ENCODE measurements at places on chromosomes 5 and 9.

DNA sequence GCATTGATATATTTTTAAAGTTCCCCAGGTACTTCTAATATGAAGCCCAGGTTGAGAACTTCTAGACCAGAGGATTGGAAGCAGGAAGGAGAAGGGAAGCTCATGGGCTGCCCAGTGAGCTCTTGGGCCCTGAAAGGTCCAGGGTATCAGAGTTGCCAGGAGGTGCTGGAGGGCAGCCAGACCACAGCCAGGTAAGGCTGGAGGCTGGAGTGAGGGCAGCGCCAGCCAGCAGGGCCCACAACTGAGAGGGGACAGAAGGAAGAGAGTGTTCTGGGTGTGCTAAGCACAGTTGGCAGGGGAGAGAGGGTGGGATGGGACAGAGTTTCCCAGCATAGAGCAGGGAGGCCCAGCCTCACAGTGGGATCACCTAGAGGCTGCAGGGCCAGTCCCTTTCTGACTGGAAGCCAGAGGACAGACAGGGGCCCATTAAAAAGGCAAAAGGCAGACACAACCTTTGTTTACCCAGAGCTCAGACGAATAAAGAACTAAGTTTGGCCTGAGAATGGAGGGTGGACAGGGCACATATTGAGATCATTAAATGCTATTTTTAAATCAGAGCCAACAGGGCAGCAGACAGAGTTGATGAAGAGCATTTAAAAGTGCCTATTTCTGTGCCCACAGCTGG, 94.9 kb downstream of the PDE8B start:
- DNase-seq = no peak

GRCh38 chr9:132003319-132003704, 76.4 kb downstream of the MED27 start:
- DNase-seq = no peak

DNA sequence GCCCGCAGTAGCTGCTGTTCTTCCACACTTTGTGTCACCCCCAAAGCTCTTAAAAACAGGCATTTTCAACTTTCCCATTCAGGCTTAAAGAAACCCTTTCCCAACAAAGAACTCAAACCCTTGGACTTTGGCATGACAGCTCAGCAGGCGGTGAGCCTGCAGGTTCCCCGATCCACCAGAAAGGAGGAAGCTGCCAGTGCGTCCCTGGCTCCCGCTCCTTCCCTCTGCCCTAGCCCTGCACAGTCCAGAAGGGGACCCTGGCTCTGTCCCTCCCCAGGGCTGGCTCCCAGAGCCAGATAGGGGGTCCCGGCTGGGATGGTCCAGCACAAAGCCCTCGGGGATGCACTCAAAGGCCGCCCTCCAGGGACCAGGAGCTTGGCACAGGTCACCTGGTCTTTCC, 9.6 kb downstream of the SLC9A3 start:
- DNase-seq = no peak

- peak; percentile 91 for DNase-seq
These were observed 81.5 kb upstream of the AGXT2 start for GRCh38 chr5:35129276-35129675.

GRCh38 chr5:32020271-32020670, 153.8 kb downstream of the GOLPH3 start:
- DNase-seq = no peak

GRCh38 chr9:132025766-132026165, 53.9 kb downstream of the MED27 start:
- DNase-seq = no peak

- no peak for DNase-seq
These were observed 12.1 kb downstream of the MTRR start for GRCh38 chr5:7881091-7881490.

DNA sequence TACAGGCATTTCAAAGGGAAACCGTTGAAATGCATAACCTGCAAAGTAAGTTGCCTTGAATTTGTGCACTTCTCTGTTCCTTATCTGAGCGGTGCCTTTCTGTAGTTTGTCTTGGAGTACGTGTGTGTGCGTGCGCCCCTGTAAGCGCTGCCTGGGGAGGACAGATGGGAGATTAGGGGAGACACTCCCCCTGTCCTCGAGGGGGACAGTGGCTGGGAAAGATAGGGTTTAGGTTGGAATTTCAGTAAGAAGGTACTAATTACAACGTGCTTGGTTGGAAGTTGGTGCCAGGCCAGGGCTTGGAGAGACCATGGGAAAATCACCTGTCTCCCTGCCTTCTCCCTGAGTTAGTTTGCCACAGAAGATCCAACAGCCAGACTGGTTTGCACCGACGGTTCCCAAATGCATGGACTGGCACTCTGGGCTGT, 73.2 kb downstream of the PIK3R1 start:
- DNase-seq = no peak

DNA sequence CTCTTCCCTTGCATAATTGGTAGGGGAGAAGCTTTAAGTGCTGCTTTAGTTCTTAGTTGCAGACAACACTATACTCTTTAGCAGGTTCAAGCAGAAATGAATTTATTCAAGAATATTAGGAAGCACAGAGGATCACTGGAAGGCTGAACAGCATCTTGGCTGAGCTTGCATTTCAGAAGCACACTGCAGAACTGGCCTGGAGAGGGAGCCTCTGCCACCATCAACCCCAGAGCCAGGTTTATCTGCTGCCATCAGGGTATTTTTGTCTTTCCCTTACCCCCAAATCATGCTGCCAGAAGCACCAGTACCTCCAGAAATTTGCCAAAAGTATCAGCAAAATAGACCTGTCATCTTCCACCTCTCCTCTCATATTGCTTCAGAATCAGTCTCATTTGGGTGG, 440.7 kb downstream of the DMAC1 start:
- DNase-seq = no peak

DNA sequence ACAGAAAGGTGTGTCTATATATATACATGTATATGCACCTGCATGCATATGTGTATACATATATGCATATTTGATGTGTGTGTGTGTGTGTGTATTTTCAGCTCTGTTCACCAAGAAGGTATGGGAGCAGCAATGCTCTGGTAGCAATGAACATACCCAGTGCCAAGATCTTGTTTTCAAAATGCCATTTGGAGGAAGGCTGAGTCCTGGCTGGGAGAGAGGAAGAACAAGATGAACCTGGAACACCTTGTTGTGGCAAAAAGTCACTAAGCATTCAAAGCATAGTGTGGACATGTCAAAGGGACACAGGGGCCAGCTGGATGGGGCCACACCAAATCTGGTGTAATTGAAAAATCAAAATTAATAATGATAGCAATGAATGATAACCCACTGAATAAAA, 31.8 kb upstream of the NEK6 start:
- DNase-seq = no peak

DNA sequence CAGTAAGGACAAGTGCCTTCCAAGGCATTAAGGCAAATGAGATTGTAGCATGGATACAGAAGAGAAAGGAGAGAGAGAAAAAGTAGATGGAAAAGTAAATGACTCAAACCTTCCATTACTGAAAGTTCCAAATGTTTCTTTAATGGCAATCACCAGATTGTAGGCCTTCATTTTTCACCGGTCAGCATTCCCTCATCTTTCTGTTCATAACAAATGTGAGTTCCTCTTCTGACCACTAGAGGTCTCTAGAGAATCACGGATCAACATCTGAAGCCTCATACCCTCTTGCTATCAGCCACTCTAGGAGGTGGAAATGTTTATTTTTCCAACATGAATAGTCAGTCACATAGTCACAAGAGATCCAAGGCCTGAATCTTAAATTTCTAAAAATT, 73.6 kb upstream of the RPS23 start:
- DNase-seq = peak; percentile 70

- no peak for DNase-seq
These were observed 77.3 kb downstream of the SEMA4D start for GRCh38 chr9:89420397-89421178.

GRCh38 chr5:171975262-171975876, 31.1 kb downstream of the FBXW11 start:
- DNase-seq = no peak

DNA sequence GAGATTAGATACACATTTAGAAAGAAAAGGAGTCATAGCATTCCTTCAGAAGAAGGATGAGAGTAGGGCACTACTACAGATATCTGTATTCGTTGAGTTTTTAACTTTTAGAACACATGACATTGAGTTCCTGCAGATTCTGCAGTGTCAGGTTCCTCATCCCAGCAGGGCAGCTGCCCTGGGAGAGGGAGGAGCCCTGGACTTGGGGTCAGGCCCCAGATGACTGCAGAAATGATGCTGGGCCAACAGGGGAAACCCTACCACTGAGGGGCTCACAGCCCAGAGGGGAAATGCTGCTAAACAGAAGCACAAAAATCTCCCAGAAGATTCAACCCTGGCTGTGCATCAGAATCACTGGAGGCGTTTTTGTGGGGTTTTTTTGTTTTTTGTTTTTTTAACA, 68.9 kb upstream of the TAF1L start:
- no peak for DNase-seq

DNA sequence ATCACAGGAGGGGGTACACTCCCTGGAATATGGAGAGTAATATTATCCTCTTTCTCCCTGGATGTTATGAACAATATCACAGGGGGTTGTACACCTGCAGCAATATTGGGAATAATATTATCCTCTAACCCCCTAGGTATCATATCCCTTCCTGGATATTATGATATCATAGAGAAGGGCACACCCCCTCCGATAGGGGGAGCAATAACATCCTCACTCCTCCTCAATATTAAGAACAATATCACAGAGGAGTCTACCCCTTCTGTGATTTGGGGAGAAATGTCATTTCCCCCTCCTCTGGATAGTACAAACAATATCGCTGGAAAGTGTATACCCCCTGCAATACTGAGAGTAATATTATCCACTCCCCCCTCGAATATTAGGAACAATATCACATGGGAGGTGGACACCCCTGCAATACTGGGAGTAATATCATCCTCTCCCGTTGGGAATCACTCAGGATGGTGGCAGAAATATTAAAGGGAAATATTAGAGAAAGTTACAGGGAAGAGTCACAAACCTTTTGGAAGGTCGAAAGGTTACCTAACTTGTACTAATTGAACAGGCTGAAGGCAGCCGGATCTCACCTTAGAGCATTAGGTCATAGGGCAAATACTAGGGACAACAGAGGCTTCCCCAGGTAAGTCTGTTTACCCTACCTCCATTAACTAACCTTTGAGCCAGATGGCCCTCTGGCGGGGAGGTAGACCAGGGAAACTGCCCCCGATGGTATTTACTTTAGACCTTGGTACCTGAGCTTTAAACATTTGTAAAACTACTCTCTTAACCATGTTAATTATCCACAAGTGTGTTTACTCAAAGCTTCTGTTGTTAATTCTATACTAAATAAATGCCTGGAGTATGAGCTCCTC, 57.5 kb upstream of the FREM1 start:
- no peak for DNase-seq

DNA sequence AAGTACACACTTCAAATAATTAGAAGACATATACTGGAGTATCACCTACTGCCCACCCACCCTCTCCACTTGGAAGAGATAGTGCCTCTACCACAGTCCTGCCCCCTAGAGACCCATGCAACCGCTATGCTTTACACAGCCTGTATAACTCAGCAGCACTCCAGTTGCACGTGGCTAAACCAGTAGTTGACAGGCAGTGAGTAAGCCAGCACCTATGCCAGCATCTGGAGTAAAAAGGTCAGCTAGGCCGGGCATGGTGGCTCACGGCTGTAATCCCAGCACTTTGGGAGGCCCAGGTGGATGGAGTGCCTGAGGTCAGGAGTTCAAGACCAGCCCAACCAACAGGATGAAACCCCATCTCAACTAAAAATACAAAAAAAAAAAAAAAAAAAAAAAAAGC, 356.4 kb downstream of the NR2F1-AS1 start:
- DNase-seq = peak; percentile 6

GRCh38 chr5:142222866-142223558, 101.8 kb downstream of the SPRY4 start:
- DNase-seq = no peak

- DNase-seq = no peak
These were observed at the start of gene DOCK2 for GRCh38 chr5:169637085-169637548. DOCK2 (plus strand) TSS chr5:169637275; CDS start chr5:169637327, 52 bp downstream.

DNA sequence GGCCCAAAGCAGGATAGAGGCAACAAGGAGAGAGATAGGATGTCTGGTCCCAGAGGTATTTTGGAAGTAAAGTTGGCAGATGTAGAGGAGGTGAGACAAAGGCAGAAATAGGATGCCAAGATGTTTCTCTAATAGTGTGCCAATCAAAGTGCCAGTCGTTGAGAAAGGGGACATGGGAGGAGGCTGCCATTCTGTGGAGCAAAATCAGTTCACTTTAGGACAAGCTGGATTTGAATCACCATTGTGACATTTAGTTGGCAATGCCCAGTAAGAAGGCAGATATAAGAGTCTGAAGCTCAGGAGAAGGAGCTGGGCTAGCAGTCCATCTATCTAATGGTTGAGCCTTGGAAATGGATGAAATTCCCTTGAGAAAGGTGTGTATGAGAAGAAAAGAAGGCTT, 53.8 kb downstream of the ADRB2 start:
- no peak for DNase-seq

DNA sequence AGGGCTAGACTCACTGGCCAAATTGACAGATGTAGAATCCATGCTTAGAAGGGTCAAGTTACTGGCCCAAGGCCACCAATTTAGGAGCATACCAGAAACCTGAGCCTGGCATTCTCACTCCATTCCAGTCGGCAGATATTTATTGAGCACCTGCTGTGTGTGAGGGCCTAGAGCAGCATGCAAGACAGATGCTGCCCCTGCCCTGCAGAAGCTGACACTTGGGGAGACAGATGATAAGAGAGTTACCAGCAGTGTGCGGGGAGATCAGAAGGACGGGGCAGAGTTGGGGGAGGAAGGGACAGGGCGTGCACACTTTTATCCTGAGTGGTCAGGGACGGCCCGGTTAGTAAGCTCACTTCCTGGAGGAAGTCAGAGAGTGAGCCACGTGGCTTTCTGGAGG, 111.5 kb upstream of the RAPGEF1 start:
- no peak for DNase-seq

- DNase-seq = no peak
These were observed 13.4 kb downstream of the PWWP2A start for GRCh38 chr5:160105686-160106360.

DNA sequence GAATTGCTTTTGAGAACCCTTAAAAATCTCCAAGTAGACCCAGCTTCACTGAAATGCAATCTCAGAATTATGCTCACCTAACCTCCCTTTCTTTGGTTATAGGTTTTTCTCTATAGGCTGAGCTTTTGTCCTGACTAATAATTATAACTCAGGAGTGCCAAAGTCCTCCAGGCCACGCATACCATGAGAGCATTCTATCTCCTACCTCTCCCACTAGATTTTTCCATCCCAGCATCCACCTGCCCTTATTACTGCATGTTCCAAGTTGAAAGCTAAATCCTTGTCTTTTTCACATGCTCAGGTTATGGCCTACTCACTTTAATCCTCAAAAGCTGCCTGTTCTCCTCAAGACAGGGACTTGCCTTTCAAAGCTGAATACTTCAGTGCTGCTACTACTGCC, 22.1 kb downstream of the ZNF346 start:
- DNase-seq = no peak

Measured in HT1080 (cell line).